Omental fat pad (tissue), 4 donors: ENCODE measurements at places on chromosomes 4 and X.

- DNase-seq, result no peak
These were observed 7.9 kb upstream of the PPP3CA start for GRCh38 chr4:101355246-101355645.

DNA sequence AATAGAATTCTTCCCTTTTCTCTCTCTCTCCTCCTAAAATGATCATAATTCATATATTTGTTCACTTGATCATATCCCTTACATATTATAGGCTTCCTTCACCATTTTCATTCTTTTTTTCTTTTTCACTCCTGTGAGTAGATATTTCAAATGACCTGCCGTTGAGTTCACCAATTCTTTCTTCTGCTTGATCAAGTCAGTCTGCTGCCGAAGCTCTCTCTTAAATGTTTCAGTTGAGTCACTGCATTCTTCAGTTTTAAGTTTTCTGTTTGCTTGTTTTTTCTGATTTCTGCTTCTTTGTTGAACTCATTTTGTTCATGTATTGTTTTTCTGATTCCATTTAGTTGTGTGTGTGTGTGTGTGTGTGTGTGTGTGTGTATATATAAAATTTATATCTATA, 354.3 kb downstream of the GPAT3 start:
- no peak for DNase-seq

DNA sequence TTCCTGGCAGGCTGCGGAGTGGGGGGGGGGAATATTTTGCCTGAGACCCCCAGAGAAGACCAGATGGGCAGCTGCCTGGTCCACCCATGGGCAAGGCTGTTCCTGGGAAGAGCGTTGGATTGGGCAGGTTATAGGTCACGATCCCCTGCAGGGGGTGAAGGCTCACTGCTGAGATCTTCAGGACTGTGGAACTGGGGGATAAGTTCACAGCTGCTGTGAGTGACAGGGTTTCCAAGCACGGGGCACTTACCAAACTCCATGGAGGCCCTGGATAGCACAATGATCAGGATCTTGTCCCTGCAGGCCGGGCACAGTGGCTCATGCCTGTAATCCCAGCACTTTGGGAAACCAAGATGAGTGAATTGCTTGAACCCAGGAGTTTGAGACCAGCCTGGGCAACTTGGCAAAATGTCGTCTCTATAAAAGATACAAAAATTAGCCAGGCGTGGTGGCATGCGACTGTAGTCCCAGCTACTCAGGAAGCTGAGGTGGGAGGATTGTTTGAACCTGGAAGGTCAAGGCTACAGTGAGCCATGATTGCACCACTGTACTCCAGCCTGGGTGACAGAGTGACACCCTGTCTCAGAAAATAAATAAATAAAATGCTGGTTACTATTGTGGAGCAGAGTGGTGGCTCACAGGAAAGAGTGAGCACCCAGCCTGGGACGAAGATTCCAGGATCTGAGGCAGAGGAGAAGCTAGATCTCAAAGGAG, 68.0 kb upstream of the HELT start:
- DNase-seq, result no peak

DNA sequence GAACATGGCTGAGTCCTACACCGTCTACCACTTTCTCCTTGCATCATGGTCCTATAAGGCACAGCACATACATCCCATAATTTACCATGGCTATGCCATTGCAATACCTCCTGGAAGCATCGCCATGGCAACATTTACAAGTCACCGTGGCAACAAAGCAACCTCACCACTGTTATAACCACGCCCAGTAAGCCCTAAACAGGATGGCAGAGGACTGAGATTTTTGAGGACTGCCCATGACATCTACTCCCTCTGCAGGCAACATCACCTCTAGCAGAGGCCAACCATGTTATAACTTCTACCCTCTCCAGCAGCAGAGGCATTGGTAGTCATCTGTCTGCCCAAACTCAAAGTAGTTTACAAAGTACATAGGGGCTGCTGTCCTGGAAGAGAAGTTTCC, 29.7 kb downstream of the BCOR start:
- no peak for DNase-seq

- no peak for DNase-seq
These were observed 82.4 kb downstream of the DLG3 start for GRCh38 chrX:70527053-70527452.
